ENCODE measurements at places on chromosomes 16 and 17.

DNA sequence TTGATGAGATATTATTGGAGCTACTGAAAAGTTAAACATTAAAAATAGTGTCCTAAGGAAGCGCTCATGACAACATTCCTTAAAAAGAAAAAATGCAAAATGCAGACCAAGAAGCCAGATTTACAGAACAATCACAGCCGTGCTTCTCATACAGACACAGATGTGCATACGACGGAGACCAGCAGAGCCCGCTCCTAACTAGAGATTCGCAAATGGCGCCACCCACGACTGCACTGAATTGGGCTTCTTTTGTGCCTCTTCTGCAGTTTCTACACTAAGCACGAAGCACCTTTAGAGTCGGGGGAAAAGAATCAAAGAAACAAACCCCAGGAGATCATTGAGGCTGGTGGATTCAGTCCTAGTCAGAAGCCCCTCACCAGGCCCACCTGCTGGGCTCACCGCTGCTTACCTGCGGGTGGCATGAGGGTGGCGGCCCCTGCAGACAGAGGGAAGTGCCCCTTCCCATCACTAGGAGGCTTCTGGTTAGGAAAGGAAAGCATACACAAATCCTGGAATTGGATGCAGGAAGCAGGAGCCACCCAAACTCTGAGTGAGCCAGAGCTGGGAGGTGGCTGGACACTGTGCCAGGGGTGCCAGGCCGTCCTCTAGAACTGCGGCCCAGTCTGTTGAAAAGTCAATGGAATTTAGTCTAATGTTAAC is 64.9 kb upstream of the CHMP6 start:
- DNase-seq = no peak

DNA sequence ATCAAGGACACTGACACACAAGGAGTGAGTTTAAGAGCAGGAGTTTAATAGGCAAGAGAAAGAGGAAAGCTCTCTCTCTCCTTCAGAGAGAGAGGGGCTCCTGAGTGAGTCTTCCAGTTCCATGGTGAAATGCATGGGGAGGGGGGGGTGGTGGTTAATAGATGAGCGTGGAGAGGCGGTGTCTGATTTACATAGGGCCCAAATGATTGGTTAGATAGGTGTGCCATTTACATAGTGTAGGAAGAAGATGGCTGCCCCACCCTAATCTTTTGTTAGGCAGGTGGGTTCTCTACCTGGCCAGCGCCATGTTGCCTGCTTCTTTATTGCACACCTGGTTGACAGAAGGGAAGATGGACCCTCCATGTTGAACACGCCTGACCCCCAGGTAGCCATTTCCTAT is 250.0 kb upstream of the CACNG5 start:
- DNase-seq = no peak

DNA sequence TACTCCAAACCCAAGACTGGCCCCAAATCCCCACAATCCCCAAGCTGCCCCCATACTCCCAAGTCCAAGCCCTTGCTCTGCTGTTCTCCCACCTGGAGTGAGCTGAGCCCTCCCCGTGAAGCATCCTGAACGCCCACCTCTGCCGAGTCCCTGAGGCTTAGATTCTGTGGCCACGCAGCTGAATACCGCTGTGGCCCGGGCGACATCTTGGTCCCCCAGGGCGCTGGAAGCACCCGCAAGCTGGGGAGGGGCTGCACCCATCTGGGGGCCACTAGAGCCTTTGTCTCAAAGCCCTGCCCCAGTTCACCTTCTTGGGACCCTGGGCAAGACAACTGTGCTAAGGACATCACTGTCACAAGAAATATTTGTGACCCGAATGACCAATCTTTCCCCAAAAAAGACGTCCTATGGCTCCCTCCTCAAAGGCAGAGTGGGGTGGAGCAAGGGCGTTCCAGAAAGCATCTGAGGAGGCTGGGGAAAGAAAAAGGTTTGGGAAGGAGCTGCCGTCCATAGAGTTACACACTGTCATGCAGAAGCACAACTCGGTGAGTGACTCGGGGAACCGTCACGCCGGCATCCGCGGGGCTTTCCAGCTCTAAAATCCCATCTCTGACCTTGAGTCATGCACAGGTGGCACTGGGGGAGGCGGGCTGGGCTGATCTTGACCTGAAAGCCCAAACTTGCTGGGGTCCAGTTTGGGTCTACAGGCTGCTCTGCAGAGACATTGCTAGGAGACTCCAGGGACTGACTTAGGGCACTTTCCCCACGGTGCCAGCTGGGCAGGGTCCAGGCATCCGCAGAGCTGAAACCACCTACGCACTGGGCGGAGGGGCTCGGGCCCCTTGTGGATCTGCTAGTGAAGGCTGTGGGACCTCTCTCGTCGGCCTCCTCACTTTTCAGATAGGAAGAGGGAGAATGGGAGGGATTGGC is 6.6 kb downstream of the PTX4 start:
- DNase-seq = no peak

DNA sequence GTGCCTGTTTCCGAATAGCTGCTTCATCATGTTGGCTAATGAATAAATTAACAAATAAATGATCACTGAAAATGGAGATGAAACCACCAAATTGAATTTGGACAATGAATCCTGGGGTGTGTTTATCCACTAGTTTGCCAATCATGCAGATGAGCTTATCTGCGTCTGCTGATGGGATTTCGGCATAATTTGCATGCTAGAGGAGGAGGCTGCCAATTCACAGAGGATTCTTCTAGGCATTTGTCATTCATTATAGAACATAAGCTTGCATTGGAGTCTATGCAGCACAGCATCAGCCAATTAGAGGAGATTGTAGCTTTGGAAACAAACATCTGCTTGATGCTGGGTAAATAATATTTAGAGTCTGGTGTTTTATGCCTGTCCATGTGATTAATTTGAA is 123.1 kb downstream of the NPIPB5 start:
- DNase-seq = no peak

Data from femur (tissue), 1 donor.